ENCODE measurements at places on chromosomes 6 and 20.

- no peak for DNase-seq
Observed at GRCh38 chr6:53906842-53907241, 112.0 kb downstream of the LRRC1 start.

DNA sequence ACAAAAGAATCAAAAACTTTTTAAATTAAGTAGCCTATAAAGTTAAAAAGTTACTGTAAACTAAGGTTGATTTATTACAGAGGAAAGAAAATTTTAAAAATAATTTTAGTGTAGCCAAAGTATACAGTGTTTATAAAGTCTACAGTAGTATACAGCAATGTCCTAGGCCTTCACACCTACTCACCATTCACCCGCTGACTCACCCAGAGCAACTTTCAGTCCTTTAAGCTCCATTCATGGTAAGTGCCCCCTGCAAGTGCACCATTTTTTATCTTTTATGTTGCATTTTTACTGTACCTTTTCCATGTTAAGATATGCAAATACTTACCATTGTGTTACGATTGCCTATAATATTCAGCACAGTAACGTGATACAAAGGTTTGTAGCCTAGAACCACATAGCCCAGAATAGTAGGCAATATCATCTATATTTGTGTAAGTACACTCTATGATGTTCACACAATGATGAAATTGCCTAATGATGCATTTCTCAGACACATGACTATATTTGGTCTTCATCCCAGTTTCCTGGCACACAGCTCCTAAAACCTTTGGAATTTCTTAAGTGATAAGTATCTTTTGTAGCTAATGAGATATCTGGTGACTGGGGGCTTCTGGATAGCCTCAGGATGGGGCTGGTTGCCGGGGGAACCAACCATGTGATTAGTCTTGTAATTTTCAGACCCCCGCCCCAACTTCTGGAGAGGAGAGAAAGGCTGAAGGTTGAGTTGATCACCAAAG lies 111.0 kb downstream of the MRPL14 start:
- no peak for DNase-seq

- DNase-seq: no peak
Observed at GRCh38 chr6:11412616-11413015, 124.9 kb upstream of the TMEM170B start.

DNA sequence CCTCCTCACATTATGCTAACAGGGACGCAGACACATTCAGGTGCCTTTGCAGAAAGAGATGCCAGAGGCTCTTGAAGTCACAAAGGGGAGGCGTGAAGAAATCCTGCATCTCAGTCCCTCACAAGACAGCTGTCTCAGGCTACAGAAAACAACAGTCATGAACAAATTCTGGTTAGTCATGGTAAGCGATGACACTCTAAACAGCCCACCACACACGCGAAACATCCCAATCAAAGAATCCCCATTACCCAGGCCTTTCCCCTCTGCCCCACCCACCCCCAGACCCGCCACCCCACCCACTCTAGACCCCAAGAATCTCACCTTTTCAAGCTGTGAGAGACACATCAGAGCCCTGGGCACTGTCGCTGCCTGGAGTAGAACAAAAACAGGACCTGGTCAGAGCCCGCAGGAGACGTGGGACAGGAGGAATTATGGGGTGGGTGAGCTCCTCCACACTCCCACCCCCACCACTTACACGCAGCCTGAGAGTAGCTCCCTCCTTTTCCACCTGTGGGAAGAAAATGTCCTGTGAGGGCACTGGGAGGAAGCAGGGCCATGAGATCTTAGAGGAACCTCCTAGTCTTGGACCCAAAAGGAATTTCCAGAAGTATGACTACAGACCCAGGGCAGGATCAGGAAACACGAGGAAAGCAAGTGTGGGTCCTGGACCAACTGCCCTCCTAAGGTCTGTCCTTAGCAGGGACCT lies 2.7 kb downstream of the HLA-B start:
- DNase-seq: no peak

DNA sequence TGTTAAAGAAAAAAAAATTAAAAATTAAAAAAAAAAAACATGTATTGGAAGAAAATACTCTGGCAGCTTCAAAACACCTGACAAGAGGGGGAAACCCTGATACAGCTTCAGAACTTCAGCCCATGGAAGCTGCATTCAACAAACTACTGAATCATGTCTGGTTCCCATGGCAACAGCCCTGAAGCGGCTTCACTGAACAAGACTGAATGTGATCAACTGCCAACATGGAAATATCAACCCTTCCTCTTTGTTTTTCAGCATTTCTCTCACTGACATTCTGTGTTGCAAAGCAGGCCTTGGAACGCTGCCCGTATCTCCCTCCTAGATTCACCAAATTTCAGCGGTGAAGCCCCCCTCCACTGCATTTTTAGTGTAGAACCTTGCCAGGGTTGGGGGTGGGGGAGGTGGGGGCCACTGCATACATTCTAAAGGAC lies 91.3 kb upstream of the SHLD1 start:
- peak; percentile 64 for DNase-seq

- no peak for DNase-seq
Observed at GRCh38 chr6:167590193-167590592, 236.5 kb upstream of the AFDN start.

- DNase-seq: no peak
Observed at GRCh38 chr6:35216851-35217811, 3.4 kb downstream of the SCUBE3 start.

GRCh38 chr6:145241721-145242120 lies 493.6 kb downstream of the EPM2A start:
- no peak for DNase-seq
